ENCODE measurements at places on chromosomes 1 and 21.

DNA sequence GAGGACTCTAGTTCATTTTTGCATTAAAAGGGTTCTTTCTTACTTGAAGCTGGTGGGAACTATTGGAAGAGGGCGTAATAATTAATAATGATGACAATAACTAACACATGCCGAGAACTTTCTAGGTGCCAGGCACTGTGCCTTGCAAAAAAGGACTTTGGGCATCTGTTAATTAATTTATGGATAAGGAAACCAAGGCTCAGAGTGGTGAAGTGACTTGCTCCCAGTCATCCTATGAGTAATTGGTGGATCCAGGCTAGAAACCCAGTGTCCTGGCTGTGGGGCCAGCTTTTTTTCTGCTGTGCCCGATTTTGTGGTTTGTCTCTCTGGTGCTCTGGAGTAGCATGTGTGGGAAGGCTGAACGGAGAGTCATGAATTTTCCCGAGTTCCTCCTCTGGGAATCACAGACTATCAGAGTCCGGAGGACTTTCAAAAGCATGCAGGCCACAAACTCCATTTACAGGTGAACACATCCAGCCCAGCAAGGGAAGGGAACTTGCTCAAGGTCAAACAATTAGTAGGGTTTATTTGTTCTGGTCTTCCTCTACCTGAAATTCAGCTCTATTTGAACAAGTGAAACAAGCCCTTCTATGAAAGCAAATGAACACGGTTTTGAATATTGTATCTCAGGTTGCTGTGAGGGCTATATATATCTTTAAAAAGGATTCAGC lies 23.4 kb downstream of the ROR1 start:
- DNase-seq, result no peak

DNA sequence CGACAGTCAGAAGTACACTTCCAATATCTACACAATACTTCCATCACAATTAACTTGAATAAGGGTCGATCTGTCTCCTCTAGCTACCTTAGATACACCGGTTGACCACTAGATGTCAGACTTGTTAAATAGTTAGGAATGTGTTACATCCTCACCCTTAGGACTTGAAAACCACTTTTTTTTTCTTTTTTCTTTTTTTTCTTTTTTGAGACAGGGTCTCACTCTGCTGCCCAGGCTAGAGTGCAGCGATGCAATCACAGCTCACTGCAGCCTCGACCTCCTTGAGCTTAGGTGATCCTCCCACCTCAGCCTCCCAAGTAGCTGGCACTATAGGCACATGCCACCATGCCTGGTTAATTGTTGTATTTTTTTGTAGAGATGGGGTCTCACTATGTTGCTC lies 120.4 kb upstream of the GREM2 start:
- no peak for DNase-seq

DNA sequence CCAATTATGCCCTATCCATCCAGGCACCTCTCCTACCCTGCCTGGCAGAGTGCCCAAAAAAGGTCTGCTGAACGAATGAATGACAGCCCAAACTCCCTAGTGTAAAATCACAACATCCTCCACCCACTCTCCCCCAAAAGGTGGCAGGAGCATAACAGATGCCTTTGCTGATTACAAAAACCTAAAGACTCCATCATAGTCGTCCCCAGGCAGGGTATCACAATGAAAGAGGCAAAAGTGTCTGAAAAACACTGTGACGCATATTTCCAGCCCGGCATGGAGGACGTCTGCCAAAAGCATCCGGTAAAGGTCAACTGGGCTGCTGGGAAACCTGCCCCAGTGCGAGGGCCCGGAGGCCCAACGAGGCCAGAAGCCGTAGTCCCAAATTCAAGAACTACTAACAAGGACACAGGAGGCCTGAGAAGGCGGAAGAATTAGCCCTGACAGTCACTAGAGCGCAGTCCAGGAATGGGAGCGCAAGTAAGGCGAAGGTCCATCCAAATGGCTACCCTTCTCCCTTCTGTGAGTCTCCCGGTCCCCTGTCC lies 576 bp downstream of the SMIM12 start:
- DNase-seq, result peak; percentile 14

DNA sequence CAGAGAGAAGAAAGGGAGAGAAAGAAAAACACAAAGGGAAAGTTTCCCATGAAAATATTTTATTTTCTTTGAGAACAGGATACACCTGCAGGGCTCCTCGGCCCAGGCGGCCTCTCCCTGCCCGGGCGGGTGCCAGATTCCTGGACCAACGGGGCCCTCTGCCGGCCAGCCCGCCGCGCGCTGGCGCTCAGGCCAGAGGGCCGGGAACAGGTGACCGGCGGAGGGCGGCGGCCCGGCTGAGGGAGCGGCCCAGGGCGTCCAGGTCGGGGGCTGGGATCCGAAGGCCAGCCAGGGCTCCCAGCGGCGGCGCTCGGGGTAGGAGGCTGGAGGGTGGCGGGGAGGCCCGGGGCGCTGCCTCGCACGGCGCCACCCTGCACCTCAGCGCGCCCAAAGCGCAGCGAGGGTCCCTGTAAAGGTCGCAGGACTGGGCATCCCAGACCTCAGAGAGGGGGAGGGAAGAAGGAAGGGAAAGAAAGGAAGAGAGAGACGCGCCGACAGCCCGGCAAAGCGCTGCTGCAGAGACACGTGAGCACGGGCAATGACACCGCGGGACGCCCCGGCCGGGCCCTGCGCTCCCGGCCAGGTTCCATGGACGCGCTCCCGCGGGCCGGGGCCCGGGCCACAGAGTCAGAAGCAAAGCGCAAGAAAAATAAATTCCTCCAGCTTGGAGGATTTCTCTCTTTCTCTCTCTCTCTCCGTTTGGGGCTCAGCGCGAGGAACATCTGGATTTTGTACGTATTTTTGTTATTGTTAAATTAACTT lies 927 bp downstream of the WNT9A start:
- peak; percentile 60 for DNase-seq

GRCh38 chr1:26970810-26971209 lies 10.5 kb upstream of the KDF1 start:
- DNase-seq, result no peak

GRCh38 chr1:22710701-22711049 lies at the start of gene EPHB2:
Gene EPHB2 (plus strand): TSS chr1:22710839. CDS start chr1:22710983, 144 bp downstream.
- DNase-seq, result no peak

DNA sequence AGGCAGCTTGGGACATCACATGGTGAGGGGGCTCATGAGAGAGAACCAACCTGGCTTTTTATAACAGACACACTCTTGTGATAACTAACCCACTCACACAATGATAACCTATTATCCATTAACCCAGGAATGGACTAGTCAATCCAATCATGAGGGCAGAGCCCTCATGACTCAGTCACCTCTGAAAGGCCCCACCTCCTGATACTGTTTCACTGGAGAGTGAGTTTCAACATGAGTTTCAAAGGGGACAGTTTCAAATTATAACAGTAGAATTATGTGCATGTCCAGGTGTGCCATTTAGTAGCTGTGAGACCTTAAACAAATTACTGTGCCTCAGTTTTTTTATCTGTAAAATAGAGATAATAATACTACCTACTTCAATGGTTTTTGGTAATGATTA lies 47.6 kb upstream of the PPP2R5A start:
- no peak for DNase-seq

DNA sequence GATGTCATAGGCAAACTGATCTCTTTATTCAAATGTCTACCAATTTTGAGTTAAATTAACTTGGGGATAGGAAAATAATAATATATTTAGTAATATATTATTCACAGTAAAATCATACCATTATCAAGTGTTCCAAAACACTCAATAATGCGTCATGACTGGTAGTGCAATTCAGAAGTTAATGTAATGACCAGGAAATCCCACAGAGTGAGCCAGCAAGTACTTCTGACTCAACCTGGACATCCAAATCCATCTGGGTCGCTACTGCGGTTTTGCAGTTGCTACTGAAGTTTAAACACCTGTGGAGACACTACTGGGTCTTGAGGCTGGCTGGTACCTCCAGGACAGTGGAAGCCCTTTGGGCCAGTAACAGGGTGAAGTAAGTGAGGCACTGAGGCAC lies 44.8 kb downstream of the DPYD start:
- no peak for DNase-seq

GRCh38 chr1:96966536-96967138 lies 245.1 kb downstream of the PTBP2 start:
- DNase-seq, result peak; percentile 60

GRCh38 chr1:42737257-42737656 lies 2.8 kb downstream of the CLDN19 start:
- DNase-seq, result no peak

DNA sequence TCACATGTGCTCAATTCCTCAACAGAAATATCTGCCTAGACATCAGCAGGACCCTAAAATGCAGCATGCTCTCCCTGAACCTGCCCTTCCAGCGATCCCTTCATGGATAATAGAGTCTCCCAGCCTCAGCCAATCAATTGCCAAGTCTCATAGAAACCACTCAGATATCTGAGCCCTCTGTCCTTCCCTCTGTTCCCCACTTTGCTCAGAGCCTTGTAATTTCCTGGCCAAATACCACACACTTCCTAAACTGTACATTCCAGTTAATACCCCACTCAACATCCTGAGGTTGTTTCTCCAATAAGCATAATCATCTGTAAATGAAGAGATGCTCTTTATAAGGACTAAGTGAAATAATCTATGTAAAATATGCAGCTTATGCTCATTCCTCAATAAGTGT lies 59.3 kb upstream of the PTGFRN start:
- DNase-seq, result no peak

DNA sequence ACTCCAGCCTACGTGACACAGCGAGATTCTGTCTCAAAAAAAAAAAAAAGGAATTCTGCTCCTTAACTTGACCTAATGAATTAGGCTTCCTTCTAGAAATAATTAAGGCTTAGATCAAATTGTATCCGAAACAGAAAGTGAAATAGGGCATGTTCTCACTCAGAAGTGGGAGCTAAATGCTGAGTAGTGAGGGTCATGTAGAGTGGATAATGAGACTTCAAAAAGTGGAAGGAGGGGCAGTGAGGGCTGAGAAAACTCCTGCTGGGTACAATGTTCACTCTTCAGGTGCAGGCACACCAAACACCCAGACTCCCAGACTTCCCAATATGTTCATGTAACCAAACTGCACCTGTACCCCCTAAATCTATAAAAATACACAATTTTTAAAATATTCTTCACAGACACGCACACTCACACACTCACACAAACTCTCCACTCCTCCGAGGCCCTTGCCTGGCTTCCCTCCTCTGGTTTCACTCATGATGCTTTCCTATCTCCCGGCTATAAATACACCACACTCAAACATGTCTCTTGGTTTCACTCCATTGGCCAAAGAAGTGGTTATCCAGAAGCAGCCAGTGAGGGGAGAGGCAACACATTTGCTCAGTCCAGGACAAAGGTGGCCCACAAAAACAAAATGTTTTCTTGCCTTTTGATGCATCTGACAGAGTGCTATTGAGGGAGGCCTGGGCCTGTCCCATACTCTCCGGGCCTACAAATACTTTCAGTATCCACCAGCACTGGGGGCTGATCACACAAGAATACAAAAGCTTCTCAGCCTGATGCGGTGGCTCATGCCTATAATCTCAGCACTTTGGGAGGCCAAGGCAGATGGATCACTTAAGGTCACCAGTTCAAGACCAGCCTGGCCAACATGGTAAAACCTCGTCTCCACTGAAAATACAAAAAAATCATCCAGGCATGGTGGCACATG lies 249.2 kb downstream of the TOMM20 start:
- no peak for DNase-seq

GRCh38 chr1:3469104-3469848 lies 14.8 kb downstream of the ARHGEF16 start:
- no peak for DNase-seq

- DNase-seq, result no peak
Measured at GRCh38 chr1:37143800-37144199, 109.5 kb upstream of the GRIK3 start.

DNA sequence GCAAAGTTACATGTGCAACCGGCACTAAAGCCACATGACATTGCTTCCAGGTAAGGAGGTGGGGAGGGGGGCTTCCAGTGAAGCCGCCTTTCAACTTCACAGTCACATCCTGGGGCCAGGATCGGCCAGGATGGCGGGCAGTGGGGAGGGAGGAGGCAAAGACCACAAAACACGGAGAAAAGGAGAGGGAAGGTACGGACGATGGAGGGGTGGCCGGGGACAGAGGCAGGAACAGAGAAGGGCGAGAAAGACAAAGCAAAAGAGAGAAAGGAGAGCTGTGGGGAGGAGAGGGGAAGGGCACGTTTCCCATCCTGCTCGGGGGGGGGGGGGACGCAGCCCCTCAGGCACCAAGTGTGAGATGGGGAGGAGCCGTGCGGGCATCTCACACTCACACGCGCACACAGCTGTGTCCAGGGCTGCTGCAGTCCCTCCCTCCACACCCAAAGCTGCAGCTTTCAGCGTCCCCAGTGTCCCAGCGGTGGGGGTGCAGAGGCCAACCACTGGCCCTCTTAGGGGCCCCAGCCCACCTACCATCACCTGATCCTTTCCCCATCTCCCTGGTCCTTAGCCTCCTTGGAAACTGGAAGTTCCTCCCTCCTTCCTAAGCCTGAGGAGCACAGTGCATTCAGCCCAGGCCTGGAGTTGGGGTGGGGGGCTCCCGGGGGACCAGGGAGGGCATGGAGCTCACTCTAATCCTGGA lies 2.4 kb downstream of the SH2D5 start:
- DNase-seq, result no peak

- no peak for DNase-seq
Measured at GRCh38 chr21:8992731-8993174, 1528.6 kb upstream of the TPTE start.

DNA sequence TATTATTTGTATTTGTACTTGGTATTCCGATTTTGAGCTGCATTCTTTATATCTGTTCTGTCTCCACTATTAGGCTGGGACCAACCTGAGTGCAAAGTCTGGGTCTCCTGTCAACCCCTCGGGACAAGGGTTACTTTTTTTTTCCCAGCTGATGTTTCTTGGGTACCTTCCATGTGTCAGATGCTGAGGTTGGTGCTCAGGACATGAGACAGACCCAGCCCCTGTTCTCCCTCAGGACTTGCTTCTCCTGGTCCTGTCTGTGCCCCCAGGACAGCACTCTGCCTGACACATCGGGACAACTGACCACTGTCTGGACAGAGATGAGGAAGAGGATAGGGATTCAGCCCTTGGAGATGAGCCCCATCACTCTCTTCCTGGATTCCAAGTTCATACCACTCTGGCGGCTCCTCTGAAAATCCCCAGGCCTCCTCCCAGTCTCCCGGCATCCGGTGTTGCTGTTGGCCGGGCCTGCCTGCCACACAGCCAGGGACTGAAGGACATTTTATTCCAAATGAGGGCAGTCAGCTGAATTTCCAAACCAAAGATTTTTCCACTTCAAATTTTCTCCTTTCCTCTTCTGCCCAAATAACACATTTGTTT lies 55.6 kb upstream of the FMOD start:
- DNase-seq, result no peak

DNA sequence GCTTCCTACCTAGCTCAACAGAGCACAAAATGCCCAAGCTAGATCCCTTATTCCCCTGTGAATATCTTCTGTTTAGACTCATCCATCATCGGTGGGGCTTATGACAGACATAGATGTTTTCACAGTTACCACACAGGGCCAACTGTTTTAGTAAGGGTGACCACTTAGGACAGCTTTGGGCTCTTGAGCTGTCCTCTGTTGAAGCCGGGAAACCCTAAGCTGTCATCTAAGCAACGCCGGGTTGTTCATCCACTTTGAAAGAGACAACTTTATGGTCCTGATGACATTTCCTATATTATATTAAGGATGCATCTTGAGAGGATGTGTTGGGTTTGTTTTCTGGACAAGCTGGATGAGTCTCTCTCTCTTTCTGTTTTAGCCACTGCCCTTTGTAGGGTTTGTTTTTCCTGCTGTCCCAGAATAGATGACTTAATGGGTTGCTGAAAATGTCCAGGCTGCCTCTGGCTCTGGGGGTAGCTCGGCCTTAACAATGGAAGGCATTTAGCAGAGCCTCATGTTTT lies 110.5 kb upstream of the UBE2U start:
- no peak for DNase-seq

All from CD4-positive, alpha-beta T cell treated with Interleukin-4 for 1 hour (primary cell).